ENCODE measurements at places on chromosomes 2 and 18.

DNA sequence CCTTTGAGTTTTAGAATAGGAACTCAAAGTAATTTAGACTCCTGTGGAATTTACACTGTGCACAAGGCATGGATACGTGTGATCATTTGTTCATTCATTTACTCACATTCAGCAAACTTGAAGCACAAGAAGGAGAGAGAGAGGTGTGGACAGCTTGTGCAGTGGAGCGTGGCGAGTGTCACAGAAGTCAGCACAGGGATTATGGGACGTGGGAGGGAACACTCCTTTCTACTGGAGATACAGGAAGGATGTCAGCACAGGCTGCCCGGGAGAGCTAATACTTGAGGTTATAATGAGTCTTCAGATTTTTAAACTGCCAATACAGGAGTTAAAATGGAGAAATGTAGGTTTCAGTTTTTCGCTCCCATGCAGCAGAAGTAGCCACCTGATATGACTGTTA, 7.0 kb downstream of the FAM228A start:
- no peak for DNase-seq

DNA sequence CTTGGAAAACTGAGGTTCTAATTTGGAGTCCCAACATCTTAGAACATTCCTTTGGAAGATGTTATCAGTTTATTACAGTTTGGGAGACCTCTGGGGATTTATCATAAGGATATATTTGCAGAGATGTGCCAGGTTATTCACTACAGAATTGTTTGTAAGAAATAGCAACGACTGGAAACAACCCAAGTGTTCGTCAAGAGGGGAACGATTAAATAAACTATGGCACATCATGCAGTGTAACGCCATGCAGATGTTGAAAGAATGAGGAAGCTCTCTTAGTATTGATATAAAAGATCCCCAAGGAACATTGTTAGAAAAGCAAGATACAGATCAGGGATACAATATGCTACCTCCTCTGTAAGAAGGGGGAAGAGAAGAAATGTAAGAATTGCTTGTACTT, 210.6 kb downstream of the TMEM247 start:
- DNase-seq, result no peak

GRCh38 chr2:12819103-12819475, 102.4 kb downstream of the TRIB2 start:
- peak; percentile 99 for DNase-seq

GRCh38 chr2:148876595-148877402, 1.8 kb downstream of the KIF5C start:
- no peak for DNase-seq

GRCh38 chr2:129396980-129397599, 582.4 kb upstream of the RAB6C start:
- no peak for DNase-seq

GRCh38 chr18:79517341-79517740, 121.6 kb downstream of the NFATC1 start:
- no peak for DNase-seq

DNA sequence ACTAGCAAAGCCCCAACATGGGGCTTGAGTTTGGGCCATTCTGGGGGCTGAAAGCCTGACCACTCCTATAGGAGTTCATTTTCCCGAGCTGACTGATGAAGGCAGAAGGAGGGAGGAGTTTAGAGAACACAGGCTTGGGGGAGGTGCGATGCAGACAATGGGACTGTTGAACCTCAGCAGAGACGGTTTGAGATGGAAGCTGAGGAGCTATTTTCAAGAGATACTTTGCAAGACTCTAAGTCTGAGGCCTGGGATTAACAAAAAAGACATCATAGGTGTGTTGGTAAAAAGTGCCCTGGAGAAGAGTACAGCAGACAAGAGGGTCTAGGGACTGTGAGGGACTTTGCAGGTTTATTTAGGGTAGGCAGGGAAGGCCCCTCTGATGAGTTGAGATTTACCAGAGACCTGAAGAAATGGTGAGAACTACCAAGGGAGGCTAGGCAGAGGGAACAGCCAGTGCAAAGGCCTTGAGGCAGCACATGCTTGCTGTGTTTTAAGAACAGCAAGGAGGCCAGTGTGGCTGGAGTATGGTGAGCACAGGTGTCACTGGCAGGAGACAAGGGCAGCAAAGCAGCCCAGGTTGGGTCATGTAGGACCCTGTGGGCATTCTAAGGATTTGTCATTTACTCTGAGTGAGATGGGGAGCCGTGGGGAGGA, 31.6 kb downstream of the PCBP1 start:
- no peak for DNase-seq

DNA sequence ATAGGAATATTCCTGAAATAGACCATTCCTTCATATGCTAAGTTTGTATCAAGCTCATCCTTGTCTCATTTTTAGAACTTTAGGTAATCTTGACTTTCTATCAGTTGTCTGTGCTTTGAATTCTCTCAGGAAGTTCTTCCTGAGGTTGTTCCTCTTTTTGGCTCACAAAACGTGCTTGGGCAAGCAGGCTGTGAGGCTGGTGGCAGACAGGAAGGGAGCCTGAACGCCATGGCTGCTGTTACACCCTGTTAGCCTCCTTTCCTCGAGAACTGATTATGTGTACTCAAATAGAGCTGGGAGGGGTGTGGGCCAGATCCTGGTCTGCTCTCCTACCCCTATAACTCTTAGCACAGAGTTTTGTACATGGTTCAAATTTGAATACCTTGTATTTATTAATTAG, 136.4 kb upstream of the CELF4 start:
- no peak for DNase-seq

DNA sequence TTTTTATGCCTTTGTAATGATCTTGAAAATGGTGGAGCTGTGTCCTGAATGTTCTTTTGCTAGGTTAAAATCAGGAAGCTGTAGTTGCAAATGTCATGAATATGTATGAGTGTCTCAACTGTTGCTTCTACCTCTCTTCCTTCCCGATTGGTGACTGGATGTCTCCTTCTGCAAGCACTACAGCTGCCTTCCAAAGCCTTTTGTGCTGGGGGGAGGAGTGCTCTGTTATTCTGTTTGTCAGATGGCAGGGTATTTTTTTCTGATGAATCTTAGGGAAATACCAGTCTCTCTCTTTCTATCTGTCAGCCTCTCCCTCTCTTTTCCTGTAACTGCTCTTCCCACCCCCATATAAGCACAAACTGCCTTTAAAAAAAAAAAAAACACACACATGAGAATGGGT, 1396.3 kb upstream of the CELF4 start:
- DNase-seq, result no peak

- DNase-seq, result no peak
Measured at GRCh38 chr2:2562867-2563266, 231.8 kb upstream of the MYT1L start.

GRCh38 chr2:105880637-105881036, 135.9 kb downstream of the NCK2 start:
- no peak for DNase-seq

DNA sequence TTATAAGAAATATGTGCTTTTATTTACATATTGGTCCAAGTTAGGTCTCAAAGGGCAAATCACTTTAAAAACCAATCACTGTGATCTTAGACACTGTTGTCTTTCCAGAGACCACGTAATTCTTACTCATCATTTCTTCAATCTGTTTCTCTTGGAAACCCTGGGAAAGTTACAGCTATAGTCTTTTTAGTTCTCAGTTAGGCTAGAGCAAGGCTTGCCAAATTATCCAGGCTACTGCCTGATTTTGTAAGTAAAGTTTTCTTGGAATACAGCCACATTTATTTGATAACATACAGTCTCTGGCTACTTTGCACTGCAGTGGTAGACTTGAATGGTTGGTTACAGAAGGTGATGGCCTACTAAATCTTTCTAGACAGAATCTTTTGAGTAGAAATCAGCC, 106.0 kb downstream of the KIAA1328 start:
- peak; percentile 34 for DNase-seq

DNA sequence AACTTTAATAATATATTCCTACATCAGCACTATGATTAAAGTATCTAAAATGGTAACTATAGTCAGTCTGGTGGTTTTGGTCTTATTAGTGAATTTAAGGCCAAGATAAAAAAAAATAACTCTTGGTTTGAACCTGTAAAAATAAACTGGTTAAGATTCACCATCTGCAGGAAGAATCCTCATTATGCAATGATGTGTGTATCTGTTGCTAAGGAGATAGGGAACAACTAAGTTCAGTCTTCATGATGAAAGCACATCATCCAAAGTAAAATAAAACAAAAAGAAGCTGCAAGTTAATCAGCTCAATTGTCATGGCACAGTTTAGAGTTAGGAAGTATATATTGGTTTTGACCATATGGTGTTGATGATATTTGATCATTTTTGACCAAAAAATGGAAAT, 466.0 kb downstream of the NYAP2 start:
- no peak for DNase-seq

DNA sequence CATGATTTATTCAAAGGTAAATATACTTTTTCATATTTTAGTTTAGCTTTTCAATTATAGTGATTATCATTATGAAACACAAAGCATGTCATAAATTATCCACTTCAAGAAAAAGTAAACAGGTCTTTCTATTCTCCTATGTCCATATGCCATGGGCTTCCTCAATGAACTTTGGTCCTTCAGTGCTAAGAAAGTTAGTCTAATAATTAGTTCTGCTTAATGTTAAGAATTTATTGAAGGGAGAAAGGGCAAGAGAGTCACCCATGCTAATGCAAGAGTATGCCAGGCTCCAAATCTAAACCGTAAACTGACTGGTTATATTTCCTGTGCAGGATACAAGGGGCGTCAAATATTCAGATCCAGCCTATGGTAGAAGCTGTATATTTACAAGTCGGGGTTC, 96.2 kb downstream of the GORASP2 start:
- no peak for DNase-seq

DNA sequence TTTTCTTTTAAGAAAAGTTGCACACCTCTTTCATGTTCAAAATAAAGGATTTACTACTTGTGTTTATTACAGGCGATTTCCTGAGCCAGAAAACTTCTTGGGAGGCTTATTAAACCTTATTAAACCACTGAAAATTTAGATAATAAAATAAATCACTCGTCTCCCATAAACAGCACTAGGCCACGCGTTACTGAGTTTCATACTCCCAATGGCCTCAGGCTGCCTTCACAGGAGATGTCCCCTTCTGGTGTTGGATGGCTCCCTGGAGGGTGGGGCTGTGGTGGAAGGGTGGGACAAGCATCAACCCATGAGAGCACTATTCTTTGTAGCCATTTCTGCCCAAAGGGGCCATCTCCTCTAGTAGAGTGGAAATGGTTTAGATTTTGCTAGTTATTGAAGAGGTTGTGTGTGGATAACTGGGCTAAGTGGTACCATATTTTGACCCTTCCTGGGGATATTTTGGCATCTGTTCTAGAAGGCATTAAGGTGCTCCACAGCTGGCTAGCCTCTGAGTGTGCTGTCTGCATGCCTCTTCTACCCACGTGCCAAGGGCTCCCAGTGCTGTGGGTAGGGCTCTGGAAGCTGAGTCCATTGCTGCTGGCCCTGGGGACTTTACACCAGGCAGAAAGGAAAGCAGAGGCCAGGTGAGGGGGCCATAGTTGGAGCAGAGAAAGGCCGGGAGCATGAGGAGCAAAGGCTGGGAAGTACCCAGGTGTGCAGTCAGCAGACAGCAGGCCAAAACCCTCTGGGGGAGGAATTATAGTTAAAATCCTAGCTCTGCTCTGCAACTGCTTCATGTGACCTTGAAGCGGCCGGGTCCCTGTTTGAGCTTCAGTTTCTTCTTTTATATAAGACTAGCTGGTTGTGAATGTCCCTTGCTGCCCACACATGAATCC, 121.7 kb upstream of the SMAD2 start:
- no peak for DNase-seq

DNA sequence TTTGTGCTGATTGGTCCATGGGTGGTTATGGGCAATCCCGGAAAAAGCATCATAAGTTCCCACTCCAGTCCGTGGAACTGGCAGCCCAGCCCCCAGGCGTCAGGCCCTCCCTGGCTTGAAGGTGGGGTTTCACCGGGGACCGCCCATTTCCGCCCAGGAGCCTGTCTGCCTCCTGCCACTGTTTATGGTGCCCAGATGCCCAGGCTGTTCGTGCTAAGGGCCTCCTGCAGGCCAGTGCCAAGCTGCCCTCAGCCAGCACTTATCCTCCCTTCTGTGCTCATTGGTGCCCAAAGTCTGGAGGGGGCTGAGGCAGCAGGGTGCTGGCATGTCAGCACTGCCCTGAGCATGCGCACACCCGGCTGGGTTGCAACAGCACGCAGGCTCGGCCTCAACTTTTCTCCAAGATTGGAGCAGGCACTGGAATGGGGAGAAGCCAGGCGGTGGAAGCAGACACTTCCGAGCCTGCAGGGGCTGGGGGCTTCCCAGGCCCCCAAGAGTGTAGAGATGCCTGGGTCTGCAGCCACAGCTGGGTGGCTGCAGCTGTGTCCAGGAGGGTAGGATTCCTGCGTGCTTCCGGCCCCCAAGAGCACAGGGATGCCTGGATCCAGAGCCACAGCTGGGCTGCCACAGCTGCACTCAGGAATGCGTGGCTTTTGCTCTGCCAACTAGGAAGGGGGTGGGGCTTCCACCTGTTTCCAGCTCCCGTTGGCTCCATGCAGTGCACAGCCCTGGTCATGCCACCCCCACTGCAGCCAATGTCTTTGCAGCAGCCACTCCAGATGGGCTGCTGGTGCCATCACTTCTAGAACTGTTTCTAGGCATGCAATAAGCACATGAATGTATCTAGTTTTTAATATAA, 74.0 kb downstream of the AGPS start:
- DNase-seq, result no peak

GRCh38 chr2:55038428-55038827, 11.8 kb downstream of the RTN4 start:
- no peak for DNase-seq

DNA sequence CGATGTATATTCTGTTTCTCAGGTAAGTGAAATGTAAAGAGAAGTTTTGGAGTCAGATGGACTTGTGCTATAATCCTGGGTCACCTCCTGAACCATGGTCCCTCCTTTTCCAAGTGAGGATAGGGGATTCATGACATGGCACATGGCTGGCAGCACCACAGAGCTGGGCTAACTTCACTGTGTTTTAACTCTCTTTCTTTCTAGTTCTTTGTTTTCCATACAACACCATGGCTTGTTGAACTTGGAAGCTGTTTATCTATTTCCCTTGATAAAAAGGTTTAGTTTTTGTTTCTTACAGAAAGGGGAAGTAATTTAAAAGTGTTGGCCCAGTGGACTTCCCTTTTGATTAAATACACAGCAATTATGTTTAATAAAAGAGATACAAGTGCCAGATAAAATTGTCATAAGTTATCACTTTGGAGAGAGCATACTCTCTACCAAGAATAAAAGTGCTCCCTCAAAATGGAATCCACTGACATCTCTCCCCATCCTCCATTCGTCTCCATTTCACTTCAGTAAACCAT, 90.4 kb downstream of the PLCL1 start:
- DNase-seq, result no peak

DNA sequence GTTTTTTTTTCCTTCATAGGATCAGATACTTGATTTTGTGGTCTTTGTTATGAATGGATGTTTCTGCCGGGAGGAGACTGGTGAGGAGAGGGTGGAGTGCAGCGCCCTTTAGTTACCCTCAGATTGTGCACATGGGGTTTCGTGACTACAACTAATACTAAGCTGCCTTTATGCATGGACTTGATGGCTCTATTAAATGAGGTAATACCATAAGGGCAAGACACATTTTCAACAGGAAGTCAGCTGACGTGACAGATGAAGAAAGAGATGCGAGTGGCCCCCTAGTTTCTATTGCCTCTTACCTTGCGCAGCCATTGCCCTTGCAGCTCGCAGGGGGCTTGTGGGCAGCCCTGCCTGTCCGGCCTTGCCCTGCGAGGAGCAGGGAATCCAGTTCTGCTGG, 24.4 kb downstream of the ZNF407 start:
- no peak for DNase-seq

GRCh38 chr2:64260817-64261216, 116.6 kb upstream of the PELI1 start:
- DNase-seq, result no peak
